ENCODE measurements at places on chromosomes 5 and 9.

- no peak for DNase-seq
Measured at GRCh38 chr5:41648996-41649395, 138.6 kb upstream of the PLCXD3 start.

GRCh38 chr9:112037281-112038016 is 137.6 kb downstream of the SUSD1 start:
- peak; percentile 81 for DNase-seq

- DNase-seq: no peak
Measured at GRCh38 chr5:134530301-134531077, 5.0 kb downstream of the JADE2 start.

DNA sequence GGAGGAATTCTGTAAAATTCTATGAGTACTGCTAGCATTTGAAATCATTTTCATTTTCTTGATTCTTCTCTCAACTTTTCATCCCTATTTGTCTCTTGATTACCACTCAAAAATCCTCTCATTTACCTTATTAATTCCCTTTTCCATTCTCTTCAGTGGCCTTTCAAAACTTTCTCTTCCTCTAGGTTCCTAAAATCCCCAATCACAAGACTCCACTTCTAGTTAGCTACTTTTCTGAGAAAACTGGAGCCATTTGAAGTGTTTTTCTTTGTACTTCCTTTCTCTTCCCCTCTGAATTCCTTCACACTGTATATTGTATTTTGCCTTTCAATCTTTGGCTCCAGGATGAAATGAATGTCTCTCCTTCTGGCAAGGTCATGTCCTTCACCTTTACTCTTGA is 61.3 kb upstream of the NR4A3 start:
- DNase-seq: no peak

DNA sequence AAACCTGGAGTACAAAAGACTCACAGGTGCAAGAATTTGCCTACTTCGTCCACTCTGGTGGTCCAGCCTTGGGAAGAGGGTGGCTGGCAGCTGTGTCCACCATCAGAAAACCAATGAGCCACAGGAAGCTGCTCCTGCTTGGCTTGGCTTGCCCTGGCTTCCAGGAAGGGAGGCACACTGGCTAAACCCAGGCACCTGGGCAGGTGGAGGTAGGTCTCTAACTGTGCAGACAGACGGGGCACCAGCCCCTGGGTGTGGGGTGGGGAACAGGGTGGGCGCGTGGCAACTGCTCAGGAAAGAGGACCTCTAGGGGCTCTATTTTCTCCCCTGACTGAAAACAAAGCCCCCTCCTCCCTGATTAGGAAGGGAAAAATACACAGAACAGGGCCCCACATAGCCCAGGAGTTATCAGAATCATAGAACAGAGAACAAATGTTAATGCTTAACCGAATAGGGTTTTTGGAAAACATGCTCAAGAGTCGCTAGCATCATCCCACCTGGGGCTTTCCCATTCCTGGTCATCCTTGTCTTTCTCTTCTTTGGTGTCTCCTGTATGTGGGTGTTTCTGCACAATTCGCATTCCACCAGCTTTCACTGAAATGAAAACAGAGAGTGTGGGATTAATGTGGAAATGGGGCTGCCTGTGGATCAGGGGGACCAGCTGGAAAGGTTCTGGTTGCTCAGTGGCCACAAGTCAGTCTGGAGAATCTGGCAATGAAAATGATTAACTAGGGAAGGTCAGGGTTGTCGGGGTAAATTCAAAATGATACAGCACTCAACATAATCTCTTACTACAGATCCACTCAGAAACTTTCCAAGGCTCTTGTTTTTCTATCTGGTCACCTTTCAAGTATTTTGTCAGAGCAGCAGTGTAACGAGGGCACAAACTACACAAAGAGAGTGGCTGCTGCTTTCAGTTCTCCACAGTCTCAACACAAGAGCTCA is 13.1 kb downstream of the DAP start:
- no peak for DNase-seq

DNA sequence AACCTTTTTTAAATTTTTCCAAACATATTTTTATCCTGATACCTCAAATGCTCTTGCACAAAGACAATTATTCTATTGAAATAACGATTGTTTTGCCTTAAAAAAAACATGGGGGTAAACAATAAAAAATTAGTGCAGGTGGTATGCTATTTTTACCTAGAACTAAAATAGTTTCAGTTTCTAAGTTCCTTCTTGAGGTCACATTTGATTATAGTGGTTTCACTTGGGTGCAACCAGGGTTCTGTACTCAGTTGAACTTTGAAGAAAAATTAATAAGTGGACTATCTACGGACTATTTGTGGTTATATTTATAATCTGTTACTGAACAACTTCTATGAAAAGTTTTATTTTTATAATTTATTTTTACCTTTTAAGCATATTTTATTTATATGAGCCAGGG is 387.1 kb upstream of the IZUMO3 start:
- no peak for DNase-seq

DNA sequence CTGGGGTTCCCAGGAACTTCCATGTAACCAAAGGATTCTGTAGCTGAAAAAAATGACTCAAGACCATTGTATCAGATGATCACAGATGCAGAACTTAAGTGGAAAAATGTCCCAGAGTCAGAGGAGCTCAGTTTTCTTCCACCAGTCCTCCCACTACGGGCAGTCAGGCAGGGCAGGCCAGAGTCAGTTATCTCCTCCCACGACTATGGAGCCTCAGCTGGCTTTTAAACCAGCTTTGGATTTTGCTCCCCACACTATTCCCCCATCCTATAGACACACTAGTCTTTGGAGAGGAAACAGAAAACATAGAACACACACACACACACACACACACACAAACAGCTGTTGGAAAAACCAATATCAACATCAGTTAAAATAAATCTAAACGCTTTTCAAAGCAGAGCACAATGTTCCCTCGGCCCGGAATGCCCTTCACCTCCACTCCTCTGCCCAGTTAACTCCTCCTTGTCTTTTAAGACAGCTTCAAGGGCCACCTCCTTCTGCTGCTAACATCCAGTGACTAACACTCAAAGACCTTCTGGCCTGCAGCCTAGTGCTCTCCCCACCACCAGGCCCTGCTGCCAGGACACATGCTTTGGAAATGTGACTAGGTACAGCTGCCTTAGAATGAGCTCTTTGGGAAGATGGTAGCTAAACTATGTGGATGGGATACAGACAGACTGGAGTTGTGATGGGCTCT is 56.8 kb downstream of the NIPAL4 start:
- no peak for DNase-seq

DNA sequence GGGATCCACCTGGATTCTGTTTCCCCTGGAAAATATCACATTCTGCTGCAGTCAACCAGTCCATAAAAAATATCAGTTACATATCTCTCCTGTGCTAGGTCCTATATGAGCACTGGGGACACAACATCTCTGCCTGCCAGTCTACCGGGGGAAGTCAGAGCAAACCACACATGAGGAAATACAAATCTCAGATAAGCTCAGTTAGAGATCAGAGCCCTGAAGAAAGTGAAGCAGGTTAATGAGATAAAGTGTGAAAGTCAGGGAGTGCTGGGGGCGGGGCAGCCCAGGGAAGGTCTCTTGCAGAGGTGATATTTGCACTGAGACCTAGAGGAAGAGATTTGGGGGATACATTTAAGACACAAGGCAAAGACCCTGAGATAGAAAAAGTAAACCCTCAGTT is 67.8 kb upstream of the SLC1A1 start:
- no peak for DNase-seq

DNA sequence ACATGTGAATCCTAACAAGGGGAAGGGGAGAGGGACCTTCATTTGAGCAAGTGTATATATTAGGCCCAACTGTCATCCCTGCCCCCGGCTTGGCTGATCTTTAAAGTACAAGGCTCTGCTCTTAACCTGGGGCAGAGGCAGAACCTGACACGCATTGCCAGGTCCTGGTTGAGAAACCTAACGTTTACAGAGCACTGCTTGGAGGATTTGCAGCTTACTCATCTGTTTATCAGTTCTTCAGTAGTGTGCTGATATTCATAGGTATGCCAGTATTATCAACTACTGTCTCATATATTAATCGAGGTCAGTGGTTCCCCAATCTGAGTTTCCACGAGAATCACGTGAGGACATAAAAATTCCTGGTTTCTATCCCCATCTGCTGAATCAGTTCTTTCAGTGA is 50.4 kb downstream of the ACO1 start:
- no peak for DNase-seq

DNA sequence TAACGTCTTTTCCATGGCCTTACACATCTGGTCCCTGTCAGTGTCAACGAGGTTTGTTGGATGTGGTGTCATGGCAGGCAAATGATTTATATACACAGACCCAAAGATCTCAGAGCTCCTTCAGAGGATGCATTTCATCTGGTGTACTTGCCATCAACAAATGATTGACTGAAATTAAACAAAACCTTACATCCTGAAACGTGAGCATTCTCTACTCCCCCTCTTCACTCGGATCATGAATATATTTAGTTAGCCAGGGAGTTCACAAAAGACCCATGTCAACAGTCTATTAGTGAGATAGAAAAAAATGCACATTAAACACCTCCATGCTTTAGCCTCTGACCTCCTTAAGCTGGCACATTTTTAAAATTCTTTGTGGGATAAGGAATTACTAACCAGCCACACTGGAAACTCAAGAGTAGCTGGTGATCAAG is 215.6 kb downstream of the EFNA5 start:
- no peak for DNase-seq

- no peak for DNase-seq
Measured at GRCh38 chr9:109164042-109164441, 3.0 kb downstream of the FRRS1L start.

DNA sequence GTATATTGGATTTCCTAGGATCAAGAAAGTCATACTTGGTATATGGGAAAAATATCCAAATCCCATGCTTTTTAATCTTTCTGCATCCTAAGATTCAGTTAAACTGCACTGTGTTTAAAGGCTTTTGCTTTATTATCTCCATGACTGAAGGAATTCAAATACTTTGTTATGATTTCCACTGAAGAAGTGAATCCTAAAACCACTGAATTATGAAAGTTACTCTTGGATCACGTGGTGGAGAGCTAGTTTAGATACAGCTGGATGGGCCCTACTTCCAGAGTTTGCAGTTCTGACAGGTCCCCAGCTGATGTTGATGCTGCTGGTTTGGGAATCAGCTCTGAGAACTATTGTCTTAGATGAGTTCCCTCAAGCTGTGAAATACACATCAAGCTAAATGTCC is 5.0 kb downstream of the DAB2 start:
- DNase-seq: no peak

All from CD4-positive, alpha-beta T cell treated with Interleukin-17A for 1 hour (primary cell).